AG04450 (cell line): ENCODE measurements at places on chromosomes 11 and 22. TPM values are rescaled to one million over a fixed set of nuclear protein-coding genes. Genes with fewer than 3 reads are reported as not detected.

Gene GGTLC2
- not detected in 2 replicates for polyA plus RNA-seq

DNA sequence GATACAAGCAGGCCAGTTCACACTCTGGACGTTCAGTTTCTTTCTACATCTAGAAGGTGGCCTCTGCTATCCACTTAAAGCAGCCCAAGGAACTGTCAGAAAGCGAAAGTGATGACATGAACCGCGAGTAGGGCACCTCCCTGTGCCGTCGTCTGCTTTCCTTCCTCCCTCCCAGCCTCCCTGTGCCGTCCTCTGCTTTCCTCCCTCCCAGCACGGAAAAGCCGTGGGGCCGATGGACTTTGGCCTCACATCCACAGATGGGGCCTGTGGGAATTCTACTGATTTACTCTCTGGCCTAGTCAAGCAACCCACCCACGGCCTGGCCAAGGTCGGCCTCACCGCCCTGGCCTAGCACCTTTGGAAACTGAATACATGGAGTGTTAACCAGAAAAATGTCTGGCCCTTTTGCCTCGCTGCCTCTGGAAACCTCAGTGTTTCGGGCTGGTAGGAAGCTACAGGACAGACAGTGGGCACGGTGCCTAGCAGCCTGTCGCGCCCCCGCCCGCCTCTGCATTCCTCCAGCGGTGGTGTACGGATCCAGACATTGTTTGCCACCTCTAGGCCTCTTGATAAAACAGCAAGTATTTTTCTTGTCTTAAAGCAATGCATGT, 14.2 kb downstream of the PEX26 start:
- no peak for DNase-seq

Gene TMPRSS4
- not detected in 2 replicates for polyA plus RNA-seq

DNA sequence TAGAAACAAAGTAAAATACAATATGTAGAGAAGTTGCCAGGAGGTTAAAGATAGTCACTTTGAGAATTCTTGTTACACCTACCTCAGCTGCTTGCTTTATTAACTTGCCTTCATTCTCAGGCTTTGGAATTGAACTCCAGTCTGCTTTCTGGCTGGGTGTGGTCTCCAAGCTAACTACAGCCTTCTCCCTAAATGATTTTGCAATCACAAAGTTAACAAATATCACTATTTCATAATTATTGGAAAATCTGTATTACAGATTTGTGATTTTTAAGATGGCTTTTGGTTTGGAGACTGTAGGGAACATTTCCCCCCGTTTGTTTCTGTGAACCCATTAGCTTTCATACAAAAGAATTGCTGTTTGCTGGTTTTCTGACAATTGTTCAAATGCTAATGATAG, 2.2 kb downstream of the PLAAT5 start:
- DNase-seq: no peak
